HFFc6 (cell line): ENCODE measurements at places on chromosomes 6 and 20. TPM values are rescaled to one million over a fixed set of nuclear protein-coding genes. Genes with fewer than 3 reads are reported as not detected.

- no peak overlapping the region for H3K27ac ChIP-seq
- no peaks in the 10 kb centered on the region for H3K36me3 ChIP-seq
- no peak for DNase-seq
- peaks cover 4% of the 10 kb centered on the region for H3K27me3 ChIP-seq
Measured at GRCh38 chr6:34232901-34233300, 3.8 kb upstream of the HMGA1 start.

DNA sequence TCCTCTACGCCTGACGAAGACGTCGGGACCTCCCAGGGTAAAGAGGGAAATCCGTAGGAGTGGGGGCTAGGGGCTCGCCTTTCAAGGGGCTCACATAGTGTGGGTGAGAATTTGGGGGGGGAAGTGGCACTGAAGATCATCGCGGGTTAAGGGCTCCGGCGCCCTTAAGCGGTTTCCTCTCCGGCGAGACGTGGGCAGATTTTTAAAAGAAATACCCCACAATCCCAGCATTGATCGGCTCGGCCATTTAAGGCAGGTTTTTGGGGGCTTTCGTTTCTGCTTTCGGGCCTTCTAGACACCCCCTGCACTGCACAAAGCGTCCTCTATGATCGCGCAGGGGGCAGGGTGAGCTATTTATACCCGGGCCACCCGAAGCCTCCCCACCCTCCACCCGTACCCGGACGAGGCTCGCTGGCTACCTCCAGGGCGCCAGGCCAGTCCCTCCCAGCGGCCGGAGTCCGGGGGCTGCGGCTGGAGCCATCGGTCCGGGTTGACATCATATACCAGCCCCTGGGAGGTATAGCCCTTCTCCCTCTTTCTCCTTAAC lies 1.2 kb downstream of the NKX2-2 start:
- H3K36me3 ChIP-seq, result peaks cover 9% of the 10 kb centered on the region; the same call in 1 of the 2 replicates
- H3K27me3 ChIP-seq, result peaks cover 56% of the 10 kb centered on the region
- DNase-seq, result no peak
- no peak overlapping the region for H3K27ac ChIP-seq
- H3K4me1 ChIP-seq, result peaks cover 36% of the 10 kb centered on the region

DNA sequence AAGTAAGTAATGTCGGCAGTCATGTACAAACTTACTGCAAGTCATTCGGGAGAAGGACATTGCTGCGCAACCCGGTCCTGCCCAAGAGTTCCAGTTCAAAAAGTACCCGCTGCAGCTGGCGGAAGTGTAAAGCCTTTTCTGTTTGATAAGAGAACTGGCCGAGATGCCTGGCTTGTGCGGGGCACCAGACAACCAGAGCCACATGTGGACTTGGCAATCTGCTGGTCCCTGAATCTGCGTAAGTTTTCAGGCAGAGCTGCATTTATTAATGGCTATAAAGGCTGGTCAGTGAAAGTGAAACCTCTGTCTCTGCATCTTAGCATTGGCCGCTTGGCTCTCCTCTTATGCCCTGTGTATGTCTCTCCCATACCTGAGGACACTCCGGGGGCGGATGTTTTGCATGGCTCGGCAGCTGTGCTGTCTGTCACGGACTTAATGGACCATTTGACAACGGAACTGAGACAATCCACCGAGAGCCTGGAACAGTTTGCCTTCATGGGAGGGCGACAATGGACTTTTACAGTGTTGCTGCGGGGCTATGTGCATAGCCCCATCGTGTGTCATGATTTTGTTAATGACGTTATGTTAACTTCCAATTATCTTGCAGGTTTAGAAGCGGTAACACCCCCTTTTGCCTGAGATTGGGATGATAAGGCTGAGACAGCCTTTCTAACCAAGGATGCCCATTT lies 19.8 kb upstream of the RGS17 start:
- no peak overlapping the region for H3K27ac ChIP-seq
- DNase-seq, result no peak

DNA sequence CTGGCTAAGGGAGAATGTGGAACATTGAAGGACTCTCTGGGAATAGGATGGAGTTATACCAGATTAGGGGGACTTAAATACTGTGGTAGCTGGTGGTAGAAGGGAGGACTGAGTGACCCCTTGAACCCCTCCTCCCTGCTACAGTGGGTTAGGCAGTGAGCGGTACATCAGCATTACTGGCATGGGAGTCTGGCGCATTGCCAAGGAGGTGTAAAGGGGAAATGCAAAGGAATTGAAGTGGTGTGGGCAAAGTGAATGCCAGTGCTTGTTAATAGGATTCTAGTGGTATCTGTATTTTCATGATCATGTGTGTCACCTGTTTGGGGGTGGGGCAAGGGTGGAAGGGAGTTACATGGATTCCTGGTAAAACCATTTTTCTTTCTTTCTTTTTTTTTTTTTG lies 60.1 kb downstream of the GFRA4 start:
- H3K4me1 ChIP-seq, result peaks cover 16% of the 10 kb centered on the region
- no peak for DNase-seq

GRCh38 chr6:161523362-161523761 lies 249.5 kb upstream of the AGPAT4 start:
- peaks cover 7% of the 10 kb centered on the region; the same call in 1 of the 2 replicates for H3K36me3 ChIP-seq
- no peak overlapping the region for H3K4me3 ChIP-seq
- no peaks in the 10 kb centered on the region; the same call in 1 of the 2 replicates for H3K27me3 ChIP-seq
- DNase-seq, result no peak

DNA sequence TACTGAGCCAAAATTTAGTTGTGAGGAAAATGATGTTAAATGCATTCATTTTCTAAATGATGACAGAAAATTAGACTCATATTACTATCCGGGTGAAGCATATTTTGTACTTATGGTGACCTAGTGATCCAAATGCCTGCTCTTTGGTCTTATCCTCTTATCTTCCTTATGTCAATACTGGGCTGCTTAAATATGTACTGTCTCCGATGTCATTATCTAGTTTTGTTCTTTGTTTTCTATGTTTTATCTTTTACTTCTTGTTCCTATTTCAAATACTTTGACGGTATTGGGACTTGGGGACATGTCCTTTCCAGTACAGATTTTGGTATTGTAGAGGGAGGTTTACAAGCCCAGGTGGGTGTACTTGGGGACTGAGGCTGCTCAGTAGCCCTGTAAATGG lies 124.6 kb upstream of the ESR1 start:
- peaks cover 17% of the 10 kb centered on the region for H3K27me3 ChIP-seq
- H3K4me1 ChIP-seq, result peaks cover 21% of the 10 kb centered on the region
- no peak for DNase-seq
- no peak overlapping the region for H3K27ac ChIP-seq

DNA sequence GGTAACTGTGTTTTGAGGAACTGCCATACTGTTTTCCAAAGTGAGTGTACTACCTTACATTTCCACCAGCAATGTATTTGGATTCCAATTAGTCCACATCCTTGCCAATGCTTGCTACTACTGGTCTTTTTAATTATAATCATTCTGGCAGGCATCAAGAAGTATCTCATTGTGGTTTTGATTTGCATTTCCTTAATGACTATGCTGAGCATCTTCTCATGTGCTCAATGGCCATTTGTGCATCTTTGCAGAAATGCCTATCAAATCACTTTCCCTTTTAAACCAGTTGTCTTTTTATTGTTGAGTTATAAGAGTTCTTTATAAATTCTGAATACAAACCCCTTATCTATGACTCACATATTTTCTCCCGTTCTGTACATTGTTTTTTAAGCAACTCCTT lies 75.9 kb downstream of the ATG5 start:
- no peak overlapping the region for H3K27ac ChIP-seq
- peaks cover 3% of the 10 kb centered on the region; the same call in 1 of the 2 replicates for H3K36me3 ChIP-seq
- H3K4me1 ChIP-seq, result peaks cover 51% of the 10 kb centered on the region
- DNase-seq, result no peak
- H3K27me3 ChIP-seq, result no peaks in the 10 kb centered on the region; the same call in 1 of the 2 replicates
- no peak overlapping the region for H3K4me3 ChIP-seq

GRCh38 chr20:20829681-20830080 lies 117.2 kb upstream of the RALGAPA2 start:
- DNase-seq, result no peak
- H3K4me1 ChIP-seq, result no peaks in the 10 kb centered on the region
- no peaks in the 10 kb centered on the region for H3K36me3 ChIP-seq

- no peaks in the 10 kb centered on the region for H3K36me3 ChIP-seq
- H3K27ac ChIP-seq, result no peak overlapping the region; the same call in 1 of the 2 replicates
- H3K27me3 ChIP-seq, result no peaks in the 10 kb centered on the region
- peak; percentile 66 for DNase-seq
- no peak overlapping the region for H3K4me3 ChIP-seq
Measured at GRCh38 chr6:87334683-87335082, 5.6 kb upstream of the GJB7 start.

DNA sequence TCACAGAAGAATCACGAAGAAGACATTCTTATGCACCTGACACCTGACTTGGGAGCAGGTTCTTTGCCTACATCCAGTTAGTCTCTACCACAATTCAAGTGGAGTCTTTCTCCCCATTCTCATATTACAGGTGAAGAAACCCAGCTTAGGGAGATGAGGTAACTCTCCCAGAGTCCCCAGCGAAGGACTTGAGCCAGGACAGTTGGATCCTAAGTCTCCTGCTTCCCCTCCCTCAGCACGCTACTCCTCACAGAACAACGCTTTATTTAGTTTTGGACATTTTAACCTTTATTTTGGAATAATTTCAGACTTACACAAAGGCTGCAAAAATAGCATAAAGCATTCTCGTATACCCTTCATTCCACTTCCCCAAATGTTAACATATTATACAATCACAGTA lies 824 bp upstream of the CSTL1 start:
- no peak for DNase-seq
- no peaks in the 10 kb centered on the region for H3K36me3 ChIP-seq
- H3K4me3 ChIP-seq, result no peak overlapping the region
- peaks cover 22% of the 10 kb centered on the region for H3K27me3 ChIP-seq
- peaks cover 6% of the 10 kb centered on the region; the same call in 1 of the 2 replicates for H3K4me1 ChIP-seq
- no peak overlapping the region for H3K27ac ChIP-seq

SLC17A2 gene
- total RNA-seq, result not detected in 3 replicates

RSPH3 gene
- total RNA-seq, result 7.8 to 9.5 TPM (median 9.1 TPM) in 3 replicates

NFATC2 gene
- 0.87 to 1.0 TPM (median 0.97 TPM) in 3 replicates for total RNA-seq

AARS2 gene
- 8.8 to 12.8 TPM (median 9.8 TPM) in 3 replicates for total RNA-seq

SIRPD gene
- not detected in 3 replicates for total RNA-seq

MOG gene
- total RNA-seq, result not detected in 2 replicates
